ENCODE measurements at places on chromosomes 13 and 19. TPM values are rescaled to one million over a fixed set of nuclear protein-coding genes. Genes with fewer than 3 reads are reported as not detected.

Gene IZUMO4
- total RNA-seq = 0.80 TPM

Gene COQ8B
- total RNA-seq = 82.7 TPM

Gene SIGLEC5
- not detected for total RNA-seq

Gene PVR
- total RNA-seq = 49.0 TPM

Gene ZNF865
- 4.9 TPM for total RNA-seq

Gene CEACAM3
- not detected for total RNA-seq

Gene FFAR1
- total RNA-seq = not detected

Gene ZNF44
- 0.30 TPM for total RNA-seq

Gene IL4I1
- total RNA-seq = 0.73 TPM

Gene NOP53
- 167 TPM for total RNA-seq

Gene DLL3
- 2.1 TPM for total RNA-seq

Gene REEP6
- 3.1 TPM for total RNA-seq

Gene ZFP14
- 4.2 TPM for total RNA-seq

Gene NXNL1
- not detected for total RNA-seq

Gene NLRP4
- not detected for total RNA-seq

Gene COX7A1
- 0.18 TPM for total RNA-seq

Gene ICAM1
- 6.1 TPM for total RNA-seq

Gene DBP
- total RNA-seq = 11.2 TPM

Gene ZNF667
- not detected for total RNA-seq

Gene PRSS57
- not detected for total RNA-seq

Gene MCF2L
- total RNA-seq = 21.3 TPM

Gene FGF22
- not detected for total RNA-seq

Gene ZSCAN1
- not detected for total RNA-seq

Gene SYNGR4
- total RNA-seq = not detected

Gene IGFL2
- 0.17 TPM for total RNA-seq

Gene COX6B2
- total RNA-seq = 0.30 TPM

Gene TMPRSS9
- not detected for total RNA-seq

Gene LPAR6
- 8.8 TPM for total RNA-seq

Gene DAZAP1
- 198 TPM for total RNA-seq

Gene DPF1
- total RNA-seq = 3.0 TPM

Gene FFAR2
- total RNA-seq = not detected

Gene POLR1D
- total RNA-seq = 136 TPM

Gene SWSAP1
- 3.3 TPM for total RNA-seq

Gene KCTD15
- total RNA-seq = 44.9 TPM

Gene PALM
- total RNA-seq = 28.7 TPM

Data from H7 (cell line).